ENCODE measurements at places on chromosomes 4 and X. TPM values are rescaled to one million over a fixed set of nuclear protein-coding genes. Genes with fewer than 3 reads are reported as not detected.

PDGFC gene
- polyA plus RNA-seq = 4.2 TPM

CYTL1 gene
- not detected for polyA plus RNA-seq

TLR6 gene
- 5.9 TPM for polyA plus RNA-seq

ZNF718 gene
- 0.96 TPM for polyA plus RNA-seq

PCDH18 gene
- polyA plus RNA-seq = not detected

TMPRSS11B gene
- polyA plus RNA-seq = not detected

BMP3 gene
- polyA plus RNA-seq = not detected
